ENCODE measurements at places on chromosomes 7 and 10.

GRCh38 chr7:11952972-11953371 lies 121.0 kb upstream of the THSD7A start:
- no peak for DNase-seq

DNA sequence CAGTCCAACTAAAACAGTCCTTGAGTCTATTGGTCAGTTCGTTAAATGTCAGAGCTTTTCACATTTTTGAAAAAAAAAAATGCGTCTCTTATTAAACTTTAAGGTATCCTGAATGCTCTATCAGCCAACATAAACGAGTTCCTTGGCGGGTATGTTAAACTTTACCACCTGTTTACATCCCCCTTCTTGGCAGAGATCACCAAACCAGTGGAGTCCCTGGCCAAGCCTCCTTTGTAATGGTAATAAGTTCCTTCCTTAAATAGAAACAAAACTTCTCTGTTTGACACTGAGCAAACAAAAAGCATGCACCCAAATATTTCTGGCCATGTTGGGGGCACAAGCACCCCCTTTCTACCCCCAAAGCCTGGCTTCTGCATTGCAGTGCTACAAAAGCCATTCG lies 3.2 kb downstream of the TRIL start:
- no peak for DNase-seq

- DNase-seq: peak; percentile 90
These were observed at the start of gene NUP205 for GRCh38 chr7:135557455-135558336. Gene NUP205 (plus strand): TSS chr7:135557917. CDS start chr7:135557945, 28 bp downstream.

DNA sequence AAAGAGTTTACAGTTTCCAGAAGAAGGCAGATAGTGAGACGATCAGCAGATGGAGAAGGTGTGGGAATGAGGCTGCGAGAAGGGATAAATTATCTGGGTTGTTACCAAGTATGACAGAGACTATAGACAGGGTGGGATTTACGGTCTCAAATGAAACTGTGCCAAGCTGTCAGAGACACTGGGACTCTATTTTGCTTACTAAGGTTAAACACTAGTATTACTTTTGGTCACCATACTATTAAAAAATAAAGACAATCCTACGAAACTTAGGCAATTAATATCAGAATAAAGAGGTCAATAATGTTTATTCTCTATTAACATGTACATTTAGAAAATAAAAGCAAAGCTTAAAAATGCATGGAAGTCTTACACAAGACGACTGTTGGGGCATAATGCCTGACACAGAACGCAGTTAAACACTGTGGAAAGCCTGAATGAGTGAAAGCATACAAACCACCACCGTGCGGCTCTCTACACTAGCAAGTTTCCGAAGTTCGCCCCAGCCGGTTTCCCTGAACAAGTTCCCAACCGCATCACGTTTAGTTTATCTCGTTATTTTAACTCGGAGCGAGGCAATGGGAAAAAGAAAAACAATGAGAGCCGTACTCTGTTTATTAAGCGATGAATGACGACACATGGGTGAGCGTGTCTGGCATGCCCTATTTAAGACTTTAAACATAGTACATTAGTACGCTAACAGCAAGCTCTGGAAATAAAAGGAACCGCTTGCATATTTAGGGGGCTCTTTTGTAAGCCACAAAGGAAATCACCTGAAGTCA lies 909 bp upstream of the CC2D2B start:
- DNase-seq: no peak

DNA sequence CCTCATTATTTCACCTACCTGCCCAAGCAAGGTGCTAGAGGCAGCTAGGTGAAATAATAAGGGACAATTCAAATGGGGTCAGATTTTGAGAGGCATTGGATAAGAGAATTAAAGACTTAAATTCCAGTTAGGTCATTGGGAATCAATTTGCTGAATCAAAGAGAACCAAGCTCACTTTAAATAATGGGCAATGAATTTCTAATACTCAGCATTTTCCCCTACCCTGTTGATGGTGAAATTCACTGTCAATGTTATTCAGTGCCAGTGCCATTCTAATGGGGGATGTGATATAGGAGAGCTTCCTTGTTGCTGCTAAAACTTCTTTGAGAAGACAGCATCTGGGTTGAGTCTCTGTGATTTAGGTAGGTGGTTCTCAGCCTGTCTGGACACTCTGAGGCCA lies 509.3 kb downstream of the PHTF2 start:
- no peak for DNase-seq

- DNase-seq: no peak
These were observed 78.9 kb downstream of the VOPP1 start for GRCh38 chr7:55493408-55493807.
